ENCODE measurements at places on chromosomes 1 and 21. TPM values are rescaled to one million over a fixed set of nuclear protein-coding genes. Genes with fewer than 3 reads are reported as not detected.

Gene ARMH1
- total RNA-seq = 0.67 TPM

Gene OR6N1
- total RNA-seq = not detected

Gene TMEM82
- total RNA-seq = not detected

Gene LRRC8C
- total RNA-seq = 7.8 TPM

Gene ZBTB40
- 5.1 TPM for total RNA-seq
